ENCODE measurements at places on chromosomes 3 and 15.

GRCh38 chr3:5428607-5429516, 241.4 kb downstream of the EDEM1 start:
- no peak for DNase-seq

DNA sequence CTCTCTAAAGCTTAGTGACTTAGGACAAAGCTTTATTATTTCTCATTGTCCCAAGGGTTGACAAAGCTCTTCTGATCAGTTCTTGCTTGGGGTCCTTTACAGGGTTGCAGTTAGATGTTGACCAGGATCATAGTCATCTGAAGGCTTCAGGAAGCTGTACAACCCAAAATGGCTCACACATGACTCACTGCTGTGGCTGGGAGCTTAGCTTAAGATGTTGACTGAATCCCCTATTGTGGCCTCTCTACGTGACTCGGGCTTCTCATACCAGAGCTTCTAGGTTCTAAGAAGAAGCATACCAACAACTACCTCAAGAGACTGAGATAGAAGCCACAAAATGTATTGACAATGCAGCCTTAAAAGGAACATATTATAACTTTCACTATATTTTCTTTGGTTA, 569.6 kb upstream of the ROBO2 start:
- DNase-seq = peak; percentile 41

DNA sequence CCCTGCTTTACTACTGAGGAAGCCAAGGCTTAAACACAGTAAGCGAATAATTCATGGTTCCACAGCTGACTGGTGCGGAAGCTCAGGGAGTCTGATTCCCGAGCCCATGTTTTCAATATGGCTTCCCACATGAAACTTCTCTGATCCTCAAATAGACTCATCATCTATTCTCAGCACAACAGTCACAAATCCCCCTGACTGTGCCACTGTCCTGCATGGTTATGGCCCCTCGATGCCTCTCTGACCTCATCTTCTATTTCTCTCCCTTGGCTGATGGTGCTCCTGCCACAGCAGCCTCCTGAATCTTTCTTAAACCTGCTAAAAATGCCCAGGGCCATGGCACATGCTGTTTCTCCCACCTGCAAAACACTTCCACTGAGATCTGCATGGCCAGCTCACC, 43.2 kb downstream of the SRGAP3 start:
- DNase-seq = no peak

GRCh38 chr3:184368586-184369183, 7.2 kb downstream of the POLR2H start:
- no peak for DNase-seq

DNA sequence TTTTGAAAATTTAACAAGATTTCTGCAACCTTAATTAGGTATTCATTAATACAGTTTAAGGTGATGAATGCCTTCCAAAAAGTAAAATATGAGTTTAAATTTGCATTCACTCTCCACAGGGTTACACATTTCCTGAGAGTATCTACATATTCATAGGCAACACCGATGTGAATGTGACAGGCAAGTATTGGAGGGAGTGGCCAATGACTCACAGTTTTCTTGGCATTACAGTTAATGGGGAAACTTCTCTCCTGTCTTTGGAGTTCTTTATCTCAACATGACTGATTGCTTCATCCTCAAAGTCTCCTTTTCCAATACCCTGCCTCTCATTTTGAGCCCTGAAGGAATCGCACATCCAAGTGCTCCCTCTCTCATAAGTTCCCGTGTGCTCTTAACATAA, 181.9 kb upstream of the CHL1 start:
- peak; percentile 78 for DNase-seq

GRCh38 chr15:76932135-76932966, 802 bp downstream of the RCN2 start:
- DNase-seq = no peak

- DNase-seq = no peak
Observed at GRCh38 chr3:195103623-195104022, 167.3 kb downstream of the XXYLT1 start.

DNA sequence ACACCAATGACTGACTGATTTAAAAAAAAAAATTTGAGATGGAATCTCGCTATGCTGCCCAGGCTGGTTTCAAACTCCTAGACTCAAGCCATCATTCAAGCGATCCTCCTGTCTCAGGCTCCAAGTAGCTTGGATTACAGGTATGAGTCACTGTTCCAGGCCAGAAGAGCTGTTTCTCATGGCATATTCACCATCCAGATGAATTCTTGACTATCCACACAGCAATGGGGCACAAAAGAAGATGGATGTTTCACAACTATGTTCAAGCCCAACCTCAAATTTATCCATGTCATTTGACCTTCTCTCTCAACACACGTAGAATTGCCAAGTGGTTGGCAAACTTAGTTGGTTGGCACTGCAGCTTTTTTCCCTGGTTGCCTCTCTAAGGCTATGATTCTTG, 40.6 kb downstream of the PRICKLE2 start:
- peak; percentile 82 for DNase-seq

GRCh38 chr3:191263365-191263764, 64.3 kb downstream of the OSTN start:
- no peak for DNase-seq

- DNase-seq = peak; percentile 77
Observed at GRCh38 chr15:74375303-74375693, 7.9 kb upstream of the CYP11A1 start.

DNA sequence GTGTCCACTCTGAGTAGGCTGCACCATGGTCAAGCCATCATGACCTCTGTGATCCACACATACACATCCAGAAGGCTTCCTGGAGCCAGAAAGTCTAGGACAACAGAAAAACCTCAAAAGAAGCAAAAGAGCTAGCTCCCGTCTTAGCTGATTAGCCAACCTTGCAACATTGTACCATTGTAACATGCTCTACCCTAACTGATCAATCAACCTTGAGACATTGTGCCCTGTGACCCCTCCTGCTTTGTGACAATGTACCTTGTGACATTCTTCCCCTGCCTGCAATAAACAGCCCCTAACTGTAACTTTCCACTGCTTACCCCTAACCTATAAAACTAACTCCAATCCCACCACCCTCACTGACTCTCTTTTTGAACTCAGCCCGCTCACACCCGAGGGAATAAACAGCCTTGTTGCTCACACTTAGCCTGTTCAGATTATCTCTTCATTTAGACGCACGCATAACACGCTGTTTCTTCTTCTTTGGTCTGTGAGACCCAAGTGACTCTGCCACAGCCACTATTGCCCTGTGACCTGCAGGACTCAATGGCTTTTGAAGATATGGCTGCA, 1104.6 kb downstream of the OTOL1 start:
- no peak for DNase-seq

- DNase-seq = no peak
Observed at GRCh38 chr3:52892290-52892624, 5.1 kb downstream of the STIMATE start.

GRCh38 chr3:142987080-142987700, 14.2 kb upstream of the U2SURP start:
- peak; percentile 56 for DNase-seq

DNA sequence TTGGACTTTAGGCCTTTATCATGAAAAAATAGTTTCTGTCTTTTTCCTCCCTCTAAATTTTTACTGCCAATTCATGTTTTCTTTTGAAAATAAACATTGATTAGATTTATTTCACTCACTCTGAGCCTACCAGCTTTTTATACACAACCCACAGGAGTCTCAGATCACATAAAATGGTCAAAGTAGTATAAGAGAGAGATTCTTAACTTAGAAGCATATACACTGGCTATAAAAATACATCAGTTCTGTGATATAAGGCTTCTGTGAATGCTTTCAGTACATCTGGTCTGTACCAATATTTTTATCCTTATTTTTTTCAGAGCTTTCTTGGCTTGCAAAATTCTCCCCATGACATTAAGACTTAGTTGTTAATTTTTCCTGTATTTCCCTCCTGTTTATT, 117.0 kb upstream of the PTX3 start:
- DNase-seq = no peak

DNA sequence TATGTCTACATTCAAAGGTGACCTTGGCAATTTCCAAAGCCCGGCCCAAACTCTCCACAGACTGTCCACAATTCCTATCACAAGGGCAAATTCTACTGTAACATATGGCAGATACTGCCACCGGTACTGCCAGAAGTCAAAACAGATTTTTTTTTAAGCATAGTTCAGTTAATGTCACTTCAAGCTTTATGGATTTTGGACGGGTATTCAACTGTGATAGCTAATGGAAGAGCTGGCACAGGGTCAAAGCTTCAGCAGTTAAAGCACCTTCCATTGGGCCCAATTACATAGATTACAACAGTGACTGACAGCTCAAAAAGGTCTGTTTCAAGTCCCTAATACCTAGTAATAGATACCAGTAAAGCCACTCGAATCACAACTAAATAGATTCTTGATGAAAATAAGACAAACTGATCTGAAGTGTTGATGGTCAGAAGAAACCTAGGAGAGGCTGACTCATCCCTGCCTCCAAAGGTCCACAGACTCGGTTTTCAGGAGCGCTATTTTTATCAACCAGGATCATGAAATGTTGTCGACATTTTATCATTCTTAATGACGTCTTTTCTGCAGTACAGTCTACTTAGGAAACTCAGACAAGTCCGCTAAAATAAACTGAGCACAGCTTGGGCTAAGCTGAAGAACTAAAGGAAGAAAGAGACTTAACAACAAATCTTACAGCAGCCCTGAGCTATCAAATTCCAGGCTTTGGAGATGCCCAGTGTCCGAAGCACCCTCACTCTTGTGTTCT, 38.7 kb downstream of the ANXA2 start:
- DNase-seq = no peak

GRCh38 chr3:38006031-38006430, 15.4 kb downstream of the VILL start:
- no peak for DNase-seq

DNA sequence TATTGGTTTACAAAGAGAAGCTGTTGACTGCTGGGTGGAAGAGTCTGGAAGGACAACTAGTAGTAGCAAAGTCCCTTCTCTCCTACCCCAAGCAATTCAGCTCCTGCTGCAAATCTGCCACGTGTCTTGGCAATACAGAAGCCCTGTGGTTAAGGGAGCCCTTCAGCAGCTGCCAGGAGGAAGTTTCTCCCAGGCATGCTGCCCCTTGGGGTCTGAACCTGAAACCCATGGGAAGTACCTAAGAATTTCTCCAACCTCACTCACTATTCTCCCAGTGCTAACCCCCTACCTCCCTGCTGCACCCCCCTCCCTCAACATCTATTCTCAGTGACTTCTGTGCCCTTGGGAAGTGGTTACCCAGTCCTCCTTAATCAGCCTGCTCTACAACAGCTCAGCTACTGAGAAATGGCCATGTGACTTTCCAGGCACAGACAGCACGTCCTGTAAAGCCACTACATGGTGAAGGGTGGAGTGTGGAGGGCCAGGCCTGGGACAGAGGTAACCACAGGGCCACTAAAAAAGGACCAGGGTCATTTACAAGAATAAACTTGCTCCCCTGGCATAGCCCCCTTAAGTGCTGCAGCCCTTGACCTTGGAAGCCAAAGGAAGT, 316.6 kb downstream of the NTRK3 start:
- DNase-seq = no peak
